ENCODE measurements at places on chromosomes 7 and 10. TPM values are rescaled to one million over a fixed set of nuclear protein-coding genes. Genes with fewer than 3 reads are reported as not detected.

The JCAD gene
- total RNA-seq = 8.2 TPM

The ZNF679 gene
- not detected for total RNA-seq

The TEX47 gene
- total RNA-seq = not detected

The FBXO24 gene
- not detected for total RNA-seq

The POU6F2 gene
- total RNA-seq = not detected

The GPR141 gene
- total RNA-seq = not detected

The PRLHR gene
- not detected for total RNA-seq

The FAM13C gene
- total RNA-seq = not detected

Measured in renal cortical epithelial cell (primary cell).